Caki2 (cell line): ENCODE measurements at places on chromosomes 2 and 18. TPM values are rescaled to one million over a fixed set of nuclear protein-coding genes. Genes with fewer than 3 reads are reported as not detected.

Gene CCDC178
- total RNA-seq: not detected in 2 replicates

GRCh38 chr2:218400930-218401881, 1.5 kb downstream of the CTDSP1 start:
- DNase-seq: no peak

GRCh38 chr2:241733391-241734207, 831 bp upstream of the D2HGDH start:
- no peak for DNase-seq

DNA sequence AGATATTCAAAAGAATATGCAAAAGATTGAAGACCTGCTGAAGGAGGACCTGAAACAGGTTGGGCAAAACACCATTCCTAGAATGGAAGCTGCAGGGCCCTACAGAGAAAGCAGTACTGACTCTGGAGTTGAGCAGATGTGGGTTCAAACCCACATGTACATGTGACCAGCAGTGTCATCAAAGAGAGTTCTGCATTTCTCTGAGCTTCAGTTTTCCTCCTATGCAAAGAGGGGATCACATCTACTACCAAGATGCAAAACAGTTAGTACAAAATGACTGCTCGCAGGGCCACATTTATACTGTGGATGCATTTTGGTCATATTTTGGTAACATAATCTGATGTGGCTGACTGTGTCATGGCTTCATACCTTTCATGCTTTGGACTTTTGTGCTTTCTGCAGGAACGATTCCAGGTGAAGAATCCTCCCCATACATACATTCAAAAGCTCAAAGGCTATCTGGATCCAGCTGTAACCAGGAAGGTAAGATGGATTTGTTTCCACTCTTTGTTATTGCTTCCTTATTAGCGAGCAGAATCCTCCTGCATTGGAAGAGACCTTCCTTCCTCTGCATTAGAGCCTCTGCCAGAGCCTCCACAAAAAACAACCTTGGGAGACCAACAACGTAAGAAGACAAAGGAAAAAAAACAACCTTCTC, 174.8 kb downstream of the PRPF40A start:
- DNase-seq: no peak

GRCh38 chr2:202005272-202005887, 28.3 kb upstream of the FZD7 start:
- no peak for DNase-seq

- no peak for DNase-seq
Measured at GRCh38 chr2:194104687-194105086, 1552.3 kb upstream of the SLC39A10 start.

DNA sequence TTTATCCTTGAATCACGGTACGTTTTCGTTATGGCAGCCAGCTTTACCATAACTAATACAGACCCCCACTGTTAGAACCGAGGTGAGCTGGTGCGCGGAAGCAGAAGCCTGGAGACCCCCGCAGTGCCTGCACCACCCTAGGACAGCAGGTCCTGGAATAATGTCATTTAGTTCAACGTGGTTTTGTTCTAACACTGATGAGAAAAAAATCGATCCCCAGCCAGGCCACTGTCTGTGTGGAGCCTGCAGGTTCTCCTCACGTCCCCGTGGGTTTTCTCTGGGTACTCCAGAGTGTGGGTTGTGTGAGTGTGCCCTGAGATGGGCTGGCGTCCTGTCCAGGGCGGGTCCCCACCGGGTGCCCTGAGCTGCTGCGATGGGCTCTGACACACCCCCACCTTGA, 69.9 kb upstream of the ST3GAL5 start:
- no peak for DNase-seq

GRCh38 chr2:45067859-45068570, 58.8 kb upstream of the SIX2 start:
- no peak for DNase-seq

DNA sequence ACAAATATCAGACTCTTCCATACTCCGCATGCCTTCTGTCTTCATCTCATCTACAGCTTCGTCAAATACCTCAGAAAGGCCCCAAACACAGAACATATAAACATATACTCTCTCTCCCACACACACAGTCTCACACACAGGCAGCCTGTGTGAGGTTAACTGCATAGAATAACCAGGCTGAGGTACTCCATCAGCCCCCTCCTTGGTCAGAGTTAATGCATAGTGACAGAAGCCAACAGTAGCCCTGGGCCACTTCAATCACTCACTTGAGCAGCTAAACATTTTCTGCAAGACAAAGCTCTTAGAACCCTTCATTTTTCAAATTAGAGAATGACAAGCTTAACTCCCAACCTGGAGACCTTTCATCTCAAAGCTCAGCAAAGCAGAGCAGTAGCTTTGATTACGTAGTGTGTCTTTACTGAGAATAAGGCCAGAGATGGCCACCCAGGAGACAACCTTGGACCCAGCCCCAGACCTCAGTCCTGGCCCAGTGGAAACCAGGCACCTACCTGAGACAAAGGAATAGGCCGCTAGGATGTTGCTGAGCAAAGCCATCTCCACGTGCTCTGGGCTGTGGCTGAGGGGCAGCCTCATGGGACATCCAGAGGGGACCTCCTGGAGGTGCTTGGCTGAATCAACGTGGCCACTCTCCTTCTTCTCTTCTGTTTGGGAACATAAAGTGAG, 43.0 kb downstream of the EVA1A start:
- no peak for DNase-seq
